ENCODE measurements at places on chromosomes 4 and X. TPM values are rescaled to one million over a fixed set of nuclear protein-coding genes. Genes with fewer than 3 reads are reported as not detected.

The FRMD7 gene
- total RNA-seq = not detected

The PDK3 gene
- 8.6 TPM for total RNA-seq

The IL2RG gene
- not detected for total RNA-seq

The CD38 gene
- total RNA-seq = 22.0 TPM

The PABPC1L2A gene
- not detected for total RNA-seq

The GPC4 gene
- 0.14 TPM for total RNA-seq

The TMPRSS11F gene
- total RNA-seq = not detected

The BMPR1B gene
- 0.51 TPM for total RNA-seq

The USP17L25 gene
- total RNA-seq = not detected

The XK gene
- 0.05 TPM for total RNA-seq

The ATP6AP2 gene
- total RNA-seq = 101 TPM

The GLUD2 gene
- 1.1 TPM for total RNA-seq

The H2BW2 gene
- total RNA-seq = not detected

The ELOVL6 gene
- total RNA-seq = 1.9 TPM

The DNAAF6 gene
- not detected for total RNA-seq

Measured in dermis blood vessel endothelial cell (primary cell).